ENCODE measurements at places on chromosomes 7 and 10.

- no peak for DNase-seq
Observed at GRCh38 chr10:8213735-8214134, 159.2 kb downstream of the GATA3 start.

DNA sequence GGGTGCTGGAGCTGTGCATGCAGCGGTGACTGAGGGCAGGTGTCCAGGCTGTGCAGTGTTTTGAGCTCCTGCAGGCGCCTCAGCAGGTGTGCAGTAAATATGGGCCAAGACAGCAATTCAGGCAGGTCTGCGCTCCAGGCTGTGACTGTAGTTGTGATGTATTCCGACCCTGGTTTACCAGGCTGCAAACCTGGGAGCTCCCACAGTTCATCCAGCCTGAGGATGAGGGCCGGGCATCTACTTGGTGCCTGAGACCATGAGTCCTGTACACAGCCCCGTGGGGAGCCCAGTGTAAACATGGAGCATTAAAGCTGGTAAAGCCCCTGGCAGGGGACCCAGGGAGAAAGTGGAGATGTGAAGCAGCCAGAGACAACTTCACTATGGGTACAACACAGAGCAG is 82.8 kb downstream of the VOPP1 start:
- no peak for DNase-seq

- DNase-seq, result no peak
Observed at GRCh38 chr10:43403911-43404703, 4.9 kb downstream of the HNRNPF start.

GRCh38 chr7:112199035-112199655 is 7.1 kb downstream of the DOCK4 start:
- no peak for DNase-seq

- DNase-seq, result peak; percentile 26
Observed at GRCh38 chr10:63554657-63555056, 33.5 kb downstream of the REEP3 start.

DNA sequence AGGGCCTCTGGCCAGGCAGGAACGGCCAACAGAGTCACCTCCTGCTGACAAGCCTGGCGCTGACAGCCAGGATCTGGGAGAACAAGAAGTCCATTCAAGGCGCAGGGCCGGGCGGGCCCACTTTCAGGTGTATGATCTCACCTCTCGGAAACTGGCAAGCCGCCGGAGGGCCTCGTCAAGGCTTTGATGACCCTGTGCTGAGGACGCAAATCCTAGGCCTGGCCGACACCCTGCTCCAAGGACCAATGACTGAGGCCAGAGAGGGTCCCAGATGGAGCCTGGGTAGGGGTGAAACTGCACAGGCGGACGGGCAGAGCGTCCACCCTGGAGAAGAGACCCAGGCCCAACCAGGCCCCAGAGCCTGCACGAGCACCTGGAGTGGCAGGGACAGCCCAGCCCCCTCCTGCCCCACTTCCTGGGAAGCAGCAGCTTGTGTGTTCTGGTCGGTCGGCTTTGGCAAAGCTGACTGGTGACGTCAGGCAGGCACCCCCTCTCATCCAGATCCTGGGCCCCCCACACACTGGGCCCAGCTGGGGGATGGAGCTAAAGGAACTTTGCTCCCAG is 30.6 kb downstream of the MYL10 start:
- DNase-seq, result peak; percentile 51

- no peak for DNase-seq
Observed at GRCh38 chr7:24169077-24169624, 114.8 kb upstream of the NPY start.

GRCh38 chr10:98312822-98313221 is 44.8 kb upstream of the LOXL4 start:
- DNase-seq, result peak; percentile 43

GRCh38 chr10:2619916-2620315 is 447.4 kb upstream of the PFKP start:
- DNase-seq, result no peak

DNA sequence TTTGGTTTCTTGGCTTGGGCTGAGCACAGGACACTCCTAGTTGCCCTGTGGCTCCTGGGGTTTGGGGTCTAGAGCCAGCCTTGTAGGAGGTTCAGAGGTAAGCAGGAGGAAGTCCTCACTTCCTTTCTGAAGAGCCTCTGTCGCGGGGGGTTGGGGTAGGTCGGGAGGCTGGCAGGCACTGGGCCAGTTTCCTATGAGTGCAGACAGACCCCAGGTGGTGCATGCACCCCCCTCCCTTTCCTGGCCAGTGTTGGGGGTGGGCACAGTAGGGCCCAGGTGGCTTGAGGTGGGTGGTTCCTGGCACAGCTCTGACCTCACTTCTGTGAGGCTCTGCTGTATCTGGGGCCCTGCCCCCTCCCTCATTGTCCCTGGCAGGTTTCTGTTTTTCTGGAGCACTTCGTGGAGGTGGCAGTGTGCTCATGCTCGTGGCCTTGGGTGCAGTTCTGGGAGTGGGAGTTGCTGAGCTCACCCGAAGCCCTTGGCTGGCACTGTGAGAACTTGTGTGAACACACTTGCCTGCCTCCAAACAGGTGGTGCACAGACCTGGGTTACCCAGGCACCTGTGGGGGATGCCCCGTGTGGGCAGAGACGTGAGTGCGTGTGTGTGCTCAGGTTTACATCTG is 1.8 kb downstream of the PALD1 start:
- no peak for DNase-seq

DNA sequence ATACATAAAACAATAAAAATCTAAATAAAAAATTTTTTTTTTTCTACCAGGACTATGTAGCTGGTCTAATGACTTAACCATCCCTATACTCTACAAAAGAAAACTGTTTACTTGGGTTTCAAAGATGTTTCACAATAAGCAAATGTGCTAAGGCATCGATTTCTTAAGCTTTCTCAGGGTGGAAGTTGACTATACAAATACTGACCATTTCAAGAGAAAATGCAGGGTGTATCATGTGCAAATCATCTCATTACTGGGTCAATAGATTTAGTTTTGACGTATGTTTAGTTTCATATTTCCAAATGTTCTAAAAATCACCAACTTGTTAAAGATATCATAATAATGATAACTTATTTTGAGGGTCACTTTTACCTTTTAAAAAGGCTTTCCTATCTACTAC is 7.5 kb downstream of the NRP1 start:
- no peak for DNase-seq

DNA sequence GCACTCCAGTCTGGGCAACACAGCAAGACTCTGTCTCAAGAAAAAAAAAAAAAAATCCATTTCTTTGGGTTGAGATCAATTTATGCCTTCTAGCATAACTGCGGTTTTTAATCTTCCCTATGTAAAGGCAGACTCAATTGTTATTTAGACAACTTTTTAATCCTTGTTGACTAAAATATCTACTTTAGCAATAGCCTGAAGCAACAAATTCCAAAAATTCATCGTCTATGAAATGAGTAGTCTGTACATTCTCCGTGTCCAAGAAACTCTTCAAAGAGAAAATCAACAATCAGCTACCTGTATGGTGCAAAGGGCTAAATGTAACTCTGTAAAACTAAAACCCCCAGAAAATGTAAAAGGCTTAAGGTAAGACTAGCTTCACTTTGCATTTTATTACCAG is 22.8 kb downstream of the LAMB1 start:
- DNase-seq, result no peak

DNA sequence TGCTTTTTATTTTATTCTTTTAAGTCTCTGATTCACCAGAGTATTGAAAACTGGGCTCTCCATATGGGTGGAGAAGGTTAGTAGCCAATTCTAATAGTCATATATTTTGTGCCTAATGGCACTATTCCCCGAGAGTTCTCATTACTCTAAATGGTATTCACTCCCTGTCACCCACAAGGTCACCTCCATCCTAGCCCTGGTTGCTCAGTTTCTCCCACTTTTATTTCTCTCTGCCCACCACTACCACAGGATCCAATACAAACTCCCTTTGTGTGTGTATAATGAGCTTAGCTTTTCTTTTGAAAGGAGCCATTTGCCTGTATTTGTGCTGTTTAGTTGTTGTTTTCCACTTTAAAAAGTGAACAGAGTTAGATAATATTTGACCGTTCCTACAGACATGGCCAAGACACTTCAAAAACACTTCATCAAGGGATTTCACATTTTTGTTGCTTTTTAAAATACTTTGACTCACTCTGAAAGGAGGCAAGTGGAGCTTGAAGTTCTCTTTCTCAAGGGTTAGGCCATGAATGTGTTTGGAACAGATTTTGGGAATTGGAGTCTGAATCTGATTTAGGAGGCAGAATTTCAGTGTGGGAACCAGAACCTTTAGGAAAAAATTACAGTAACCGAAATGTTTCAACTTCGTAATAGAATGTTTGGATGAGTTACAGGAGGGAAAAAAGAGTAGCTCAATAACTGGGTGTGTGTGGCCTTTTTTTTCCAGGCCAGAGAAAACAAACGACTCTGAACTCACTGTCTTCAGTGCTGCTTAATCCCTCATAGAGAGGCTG is 321.3 kb downstream of the BICC1 start:
- no peak for DNase-seq

- no peak for DNase-seq
Observed at GRCh38 chr10:79335470-79336235, 11.6 kb upstream of the PPIF start.

DNA sequence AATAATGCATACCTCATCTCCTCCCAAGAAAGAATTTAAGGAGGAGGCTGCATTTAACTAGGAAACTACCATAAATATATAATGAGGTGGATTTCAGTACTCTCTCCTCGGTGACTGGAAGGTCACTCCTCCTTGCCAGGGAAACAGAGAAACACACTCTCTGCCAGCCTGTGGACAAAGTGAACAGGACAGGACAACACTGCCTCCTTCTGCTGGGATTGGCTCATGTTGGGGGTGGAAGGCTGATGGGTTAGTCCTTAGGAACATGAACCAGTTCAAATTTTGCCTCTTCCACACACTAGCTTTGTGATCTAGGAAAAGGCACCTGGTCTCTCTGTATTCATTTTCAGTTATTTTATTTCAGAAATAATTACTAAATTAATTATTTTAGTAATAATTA is 50.6 kb upstream of the STEAP4 start:
- peak; percentile 22 for DNase-seq

- DNase-seq, result no peak
Observed at GRCh38 chr10:5587151-5588079, 62.7 kb downstream of the CALML3 start.

DNA sequence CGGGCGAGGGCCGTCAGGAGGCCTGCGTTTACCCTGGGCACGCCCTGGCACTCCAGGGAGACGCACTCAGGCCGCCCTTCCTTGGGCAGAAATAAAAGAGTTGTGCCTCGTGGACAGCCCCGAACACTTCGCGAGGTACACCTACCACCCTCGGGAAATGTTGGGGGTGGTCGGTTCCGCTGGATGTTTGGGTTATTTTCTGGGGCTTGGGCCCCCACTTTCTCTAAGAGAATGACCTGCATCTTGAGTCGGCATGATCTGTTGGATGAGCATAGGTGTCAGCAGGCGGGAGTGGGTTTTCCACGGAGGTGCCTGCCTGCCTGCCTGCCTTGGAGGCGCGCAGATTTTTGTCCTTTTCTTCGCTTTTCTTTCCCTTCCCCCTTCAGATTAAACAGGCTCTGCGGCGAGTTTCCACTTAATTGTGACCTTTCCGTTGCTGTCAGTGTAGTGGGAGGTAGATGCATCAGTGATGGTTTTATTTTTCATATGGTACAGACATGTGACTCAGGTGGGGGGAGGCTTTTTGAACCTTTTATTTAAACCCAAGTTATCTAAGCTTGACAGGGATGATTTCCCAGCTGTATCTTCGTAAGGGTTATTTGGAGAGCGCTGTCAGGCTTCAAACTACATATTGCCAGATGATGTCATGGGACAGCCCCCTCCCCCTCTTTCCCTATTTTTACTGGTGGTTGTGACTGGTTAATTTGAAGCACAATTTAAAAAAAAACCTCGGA is 661 bp downstream of the HECTD2 start:
- no peak for DNase-seq

DNA sequence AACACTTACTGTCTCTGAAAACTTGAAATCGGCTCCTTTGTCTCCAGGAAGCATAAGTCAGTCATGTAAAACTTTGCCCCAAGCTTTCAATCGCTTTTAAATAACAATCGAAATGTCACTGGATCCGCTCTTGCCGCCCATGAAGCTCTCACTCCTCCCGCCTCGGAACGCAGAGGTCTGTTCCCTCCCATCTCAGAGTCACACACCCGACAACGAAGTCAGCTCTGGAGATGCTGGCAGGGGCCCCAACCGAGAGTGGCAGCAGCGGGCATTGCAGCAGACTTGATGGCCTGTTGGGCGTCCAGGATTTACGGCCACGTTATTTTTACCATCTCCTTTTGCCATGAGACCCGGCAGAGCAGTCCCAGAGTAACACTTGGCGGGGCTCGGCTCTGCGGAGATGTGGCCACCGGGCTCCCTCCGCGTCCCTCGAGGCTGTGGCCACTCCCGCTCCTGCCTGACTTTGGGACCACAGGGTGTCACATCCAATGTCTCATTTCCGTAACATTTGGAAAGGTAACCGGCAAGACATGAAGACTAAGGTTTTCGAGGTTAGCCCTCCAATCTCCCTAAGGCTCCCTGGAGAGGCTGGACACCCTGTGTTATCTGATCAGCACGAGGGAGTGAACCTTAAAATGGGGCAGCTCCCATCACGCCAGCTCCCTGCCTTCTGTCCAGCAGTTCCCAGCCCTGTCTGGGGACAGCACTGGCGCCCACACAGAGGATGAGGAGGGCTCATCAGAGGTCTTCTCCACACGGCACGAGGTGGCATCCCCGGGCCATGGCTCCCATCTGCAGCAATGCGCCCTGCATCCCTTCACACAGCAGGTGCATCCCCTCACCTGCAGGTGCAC is 62.8 kb upstream of the ADGRA1 start:
- no peak for DNase-seq

- no peak for DNase-seq
Observed at GRCh38 chr10:96891840-96892239, 59.7 kb downstream of the LCOR start.

- DNase-seq, result no peak
Observed at GRCh38 chr10:46294641-46295220, 7.9 kb downstream of the ANTXRL start.

DNA sequence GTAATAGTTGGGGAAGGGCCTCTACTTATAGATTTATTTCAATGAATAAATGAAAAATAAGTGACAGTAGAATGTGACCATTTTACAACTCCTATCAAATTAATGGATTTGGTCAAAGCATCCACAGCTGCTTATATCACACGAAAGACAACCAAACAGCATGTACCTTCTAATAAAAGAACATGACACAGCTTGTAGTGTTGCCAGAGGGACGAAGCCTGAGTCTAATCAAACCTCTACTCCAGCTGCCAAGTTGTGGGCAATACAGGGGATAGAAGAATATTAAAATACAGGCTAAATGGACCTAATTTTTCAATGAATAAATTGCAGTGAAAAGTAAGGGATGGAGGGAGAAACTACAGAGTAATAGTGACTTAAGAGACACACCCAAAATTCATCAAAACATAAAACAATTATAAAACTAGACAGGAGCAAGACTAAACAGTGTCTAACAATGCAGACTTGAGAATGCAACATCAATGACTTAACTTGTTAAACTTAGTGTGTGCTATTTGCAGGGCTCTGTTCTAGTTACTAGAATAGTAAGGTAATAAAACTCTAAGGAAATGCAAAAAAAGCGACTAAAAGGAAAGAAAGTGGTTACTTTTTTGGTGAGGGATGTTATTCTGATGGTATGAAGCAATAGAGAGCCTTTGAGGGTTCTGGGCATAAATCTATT is 853.8 kb downstream of the GRM8 start:
- DNase-seq, result no peak

GRCh38 chr10:86848747-86849146 is 92.3 kb downstream of the BMPR1A start:
- no peak for DNase-seq
